ENCODE measurements at places on chromosomes 4 and X.

DNA sequence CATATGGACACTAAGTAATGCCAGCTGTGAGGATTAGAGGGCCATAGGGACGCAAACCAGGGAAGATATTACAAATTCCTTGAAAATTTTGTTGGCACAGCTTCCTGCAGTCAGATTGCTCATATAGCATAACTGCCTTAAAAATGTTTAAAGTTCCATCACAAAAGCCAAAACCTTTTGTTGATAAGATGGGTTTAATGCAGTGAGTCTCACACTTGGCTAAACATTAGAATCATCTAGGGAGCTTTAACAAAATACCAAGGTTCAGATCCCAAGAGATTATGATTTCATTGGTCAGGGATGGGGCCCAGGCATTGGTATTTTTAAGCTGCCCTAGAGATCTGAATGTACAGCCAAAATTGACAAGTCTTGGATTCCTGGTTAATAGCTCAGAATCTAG lies 376.5 kb upstream of the MAD2L1 start:
- DNase-seq, result no peak

DNA sequence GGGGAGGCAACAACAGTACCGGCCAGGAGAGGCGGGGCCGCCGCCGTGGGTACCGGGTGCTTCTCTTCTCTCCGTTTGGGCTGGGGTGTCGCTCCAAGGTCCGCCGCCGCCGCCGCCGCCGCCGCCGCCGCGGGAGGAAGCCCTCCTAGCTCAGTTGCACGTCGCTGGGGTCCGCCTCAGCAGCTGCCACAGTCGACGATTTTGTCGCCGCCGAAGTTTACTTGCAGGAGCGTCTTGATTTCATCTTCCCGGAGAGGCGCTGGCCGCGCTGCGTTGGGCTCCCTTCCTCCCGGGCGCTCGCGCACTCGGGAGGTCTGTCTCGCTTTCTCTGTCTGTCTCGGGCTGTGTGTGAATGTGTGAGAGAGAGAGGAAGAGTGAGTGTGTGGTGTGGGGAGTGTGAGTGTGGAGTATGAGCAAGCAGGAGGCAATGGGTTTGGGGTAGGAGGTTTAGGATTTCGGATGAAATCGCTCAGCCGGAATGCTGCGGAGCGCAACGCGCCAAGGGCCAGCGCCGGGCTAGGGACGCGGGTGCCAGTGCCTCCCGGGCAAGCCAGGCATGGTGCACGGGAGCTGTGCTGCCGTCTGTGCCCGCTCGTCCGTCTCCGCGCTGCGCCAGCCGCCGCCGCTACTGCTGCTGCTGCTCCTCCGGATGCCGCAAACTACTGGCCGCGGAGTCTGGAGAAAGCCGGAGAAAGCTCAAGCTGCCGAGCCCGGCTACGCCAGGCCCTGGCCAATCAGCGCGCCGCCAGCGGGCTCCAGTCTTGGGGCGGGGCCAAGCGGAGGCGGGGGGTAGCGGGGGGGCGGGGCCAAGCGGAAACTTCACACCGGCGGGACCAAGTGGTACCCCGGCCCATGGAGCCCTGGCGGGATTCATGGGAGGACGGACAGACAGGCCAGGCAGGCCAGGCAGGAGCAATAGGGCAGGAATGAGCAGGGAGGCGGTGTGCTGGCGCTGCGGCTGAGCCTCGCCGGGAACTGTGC lies at the start of gene PCDH19:
Gene PCDH19, minus strand, starts transcription at position 664 of the 981 bp plus-strand sequence. CDS start 1,676 bp downstream, outside the sequence.
- DNase-seq, result no peak

- no peak for DNase-seq
Observed at GRCh38 chrX:141164406-141164805, 12.5 kb downstream of the LDOC1 start.

DNA sequence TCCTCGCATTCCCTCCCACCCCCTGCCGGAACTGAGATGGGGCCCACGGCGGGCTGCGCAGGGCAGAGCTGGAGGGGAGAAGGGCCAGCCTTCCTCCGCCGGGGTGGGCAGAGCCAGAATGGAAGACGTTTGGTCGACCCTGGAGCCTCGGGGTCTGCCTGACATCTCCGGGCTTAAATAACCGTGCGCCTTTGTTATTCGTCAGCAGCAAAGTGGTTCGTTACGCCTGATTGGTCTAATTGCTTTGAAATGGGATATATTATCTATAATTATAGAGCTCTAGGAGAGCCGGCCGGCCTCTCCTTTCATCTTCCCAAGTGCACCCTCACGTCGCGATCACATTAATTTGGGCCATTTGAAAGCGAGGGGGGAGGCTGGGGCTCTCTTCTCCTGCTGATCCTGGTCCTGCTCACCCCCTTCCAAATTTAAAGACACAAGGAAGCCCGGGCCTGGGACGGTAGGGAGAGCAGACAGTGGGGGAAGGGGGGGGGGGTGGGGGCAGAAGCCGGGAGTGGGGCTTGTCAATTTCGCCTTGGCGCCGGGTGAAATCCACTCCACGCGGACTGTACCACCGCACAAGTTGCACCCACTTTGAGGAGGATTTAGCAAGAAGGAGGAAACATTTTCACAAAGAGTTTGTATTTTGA lies 4.7 kb upstream of the MSX1 start:
- DNase-seq, result no peak

DNA sequence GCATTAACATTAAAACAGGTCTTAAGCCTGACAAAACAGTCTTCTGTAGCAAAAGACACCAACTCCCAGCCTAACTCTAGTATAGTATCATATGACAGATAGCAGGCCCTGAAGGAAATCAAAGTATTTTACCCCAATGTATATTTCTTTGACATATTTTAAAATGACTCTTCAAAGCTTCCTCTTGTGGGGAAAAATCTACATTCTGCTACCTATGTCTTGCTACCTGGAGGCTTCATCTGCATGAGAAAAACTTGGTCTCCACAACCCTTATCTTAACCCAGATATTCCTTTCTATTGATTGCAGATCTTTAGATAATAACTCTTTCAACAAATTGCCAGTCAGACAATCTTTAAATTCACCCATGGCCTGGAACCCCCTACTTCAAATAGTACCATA lies 1620.4 kb downstream of the PCDH7 start:
- no peak for DNase-seq

GRCh38 chrX:153554519-153555167 lies 37.2 kb downstream of the ATP2B3 start:
- peak; percentile 30 for DNase-seq

GRCh38 chr4:165385126-165385525 lies 6.3 kb downstream of the CPE start:
- no peak for DNase-seq

- no peak for DNase-seq
Observed at GRCh38 chr4:61953386-61953785, 753.3 kb downstream of the ADGRL3 start.

DNA sequence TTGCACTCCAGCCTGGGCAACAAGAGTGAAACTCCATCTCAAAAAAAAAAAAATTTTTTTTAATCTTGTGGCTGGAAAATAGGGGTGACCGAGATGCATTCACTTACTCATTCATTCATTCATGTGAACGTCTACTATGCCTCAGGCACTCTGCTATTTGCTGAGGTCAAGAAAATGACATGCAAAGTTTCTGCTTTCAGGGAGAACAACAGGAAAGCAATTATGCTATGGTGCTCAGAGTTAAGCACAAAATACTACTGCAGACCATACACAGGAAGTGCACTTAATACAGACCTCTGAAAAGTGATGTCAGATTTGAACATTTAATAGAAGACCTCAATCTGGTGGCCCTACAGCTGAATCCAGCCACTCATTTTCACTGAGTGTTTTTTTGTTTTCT lies 59.6 kb upstream of the DUSP21 start:
- no peak for DNase-seq

- DNase-seq, result no peak
Observed at GRCh38 chr4:82820689-82821088, 22.1 kb upstream of the SCD5 start.

DNA sequence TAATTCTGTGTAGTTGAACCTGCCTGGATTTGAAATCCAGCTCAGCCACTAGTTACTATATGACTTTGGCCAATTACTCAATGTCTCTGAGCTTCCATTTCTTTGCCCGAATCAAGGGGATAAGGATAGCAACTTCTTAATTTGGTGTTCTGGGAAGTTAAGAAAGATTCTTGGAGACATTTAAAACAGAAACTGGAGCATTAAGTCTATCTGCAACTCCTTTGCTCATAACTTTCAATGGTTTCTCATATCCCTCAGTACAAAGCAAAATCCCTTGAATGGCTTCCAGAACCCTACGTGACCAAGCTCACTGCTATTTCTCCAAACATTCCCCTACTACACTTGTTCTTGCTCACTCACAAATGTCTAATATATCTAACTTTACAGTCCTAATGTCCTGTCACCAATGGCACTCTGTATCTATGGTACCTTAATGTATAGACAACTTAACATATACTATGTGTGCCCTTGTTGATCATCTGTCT lies 849.1 kb upstream of the SLIT2 start:
- DNase-seq, result no peak

- no peak for DNase-seq
Observed at GRCh38 chr4:55398966-55399365, 3.2 kb downstream of the TMEM165 start.

GRCh38 chrX:46715530-46715929 lies 43.4 kb downstream of the SLC9A7 start:
- no peak for DNase-seq

DNA sequence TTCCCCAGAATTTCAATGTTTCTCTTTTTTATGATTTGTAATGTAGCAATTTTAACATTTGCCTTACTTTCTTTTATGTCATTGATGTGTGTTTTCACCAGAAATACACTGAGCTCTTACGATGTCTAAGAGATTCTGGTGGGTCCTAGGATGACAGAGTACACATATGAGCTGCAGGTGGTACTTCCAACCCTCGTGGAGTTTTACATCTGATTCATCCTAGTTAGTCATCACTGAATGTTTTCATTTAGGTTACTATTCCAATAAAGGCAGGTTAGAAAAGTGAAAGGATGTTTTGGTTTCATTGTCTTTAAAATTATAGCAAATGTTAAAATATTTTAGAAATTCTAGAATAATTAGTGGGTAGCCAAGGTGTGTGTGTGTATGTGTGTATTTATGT lies 605.9 kb downstream of the ADGRL3 start:
- no peak for DNase-seq

GRCh38 chrX:129958083-129958465 lies 24.4 kb upstream of the BCORL1 start:
- no peak for DNase-seq

- DNase-seq, result no peak
Observed at GRCh38 chr4:62226082-62226481, 1026.0 kb downstream of the ADGRL3 start.

GRCh38 chrX:10591363-10592335 lies 28.7 kb downstream of the MID1 start:
- DNase-seq, result no peak

DNA sequence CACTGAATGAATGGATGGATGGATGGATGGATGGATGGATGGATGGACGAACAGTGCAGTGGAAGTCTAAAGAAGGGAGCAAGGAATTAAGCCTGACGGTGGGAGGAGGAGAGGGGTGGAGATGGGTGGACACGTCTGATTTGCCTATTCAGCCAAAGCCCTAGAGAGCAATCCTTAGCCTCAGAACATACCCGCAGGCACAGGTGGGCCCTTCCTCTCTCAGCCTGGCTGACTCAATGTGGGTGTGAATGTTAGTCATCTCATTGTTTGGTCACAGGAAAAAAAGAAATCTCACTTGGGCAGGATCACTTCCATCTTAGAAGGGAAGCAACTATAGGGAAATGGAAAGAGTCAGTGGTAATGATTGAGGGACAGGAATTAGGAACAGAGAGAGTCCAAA lies 165.9 kb downstream of the PJA1 start:
- no peak for DNase-seq

GRCh38 chrX:50827996-50828395 lies 14.0 kb upstream of the SHROOM4 start:
- DNase-seq, result no peak

GRCh38 chr4:174580597-174580996 lies 58.3 kb upstream of the HPGD start:
- DNase-seq, result no peak

GRCh38 chrX:41351923-41352322 lies 18.0 kb downstream of the DDX3X start:
- no peak for DNase-seq

- no peak for DNase-seq
Observed at GRCh38 chr4:126361287-126361686, 1046.5 kb downstream of the FAT4 start.

DNA sequence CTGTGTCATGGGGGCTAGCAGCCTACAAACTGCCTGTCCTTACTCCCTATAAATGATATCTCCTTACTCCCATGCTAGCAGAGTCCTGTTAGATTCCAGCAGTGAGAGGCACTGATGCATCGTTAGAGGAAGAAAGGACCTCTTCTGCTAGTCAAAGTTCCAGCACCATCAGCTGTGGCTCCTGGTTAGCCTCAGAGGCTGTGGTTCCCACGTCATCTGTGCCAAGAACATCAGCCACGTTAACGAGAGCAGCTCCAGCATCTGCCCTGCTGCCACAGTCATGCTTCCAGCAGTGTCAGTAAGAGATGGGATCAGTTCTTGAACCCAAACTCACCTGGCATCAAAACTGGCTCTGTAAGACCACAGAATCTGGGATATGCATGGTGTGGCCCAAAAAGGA lies 88.5 kb downstream of the SLC2A9 start:
- DNase-seq, result no peak

- no peak for DNase-seq
Observed at GRCh38 chr4:54855191-54855854, 197.6 kb downstream of the KIT start.

DNA sequence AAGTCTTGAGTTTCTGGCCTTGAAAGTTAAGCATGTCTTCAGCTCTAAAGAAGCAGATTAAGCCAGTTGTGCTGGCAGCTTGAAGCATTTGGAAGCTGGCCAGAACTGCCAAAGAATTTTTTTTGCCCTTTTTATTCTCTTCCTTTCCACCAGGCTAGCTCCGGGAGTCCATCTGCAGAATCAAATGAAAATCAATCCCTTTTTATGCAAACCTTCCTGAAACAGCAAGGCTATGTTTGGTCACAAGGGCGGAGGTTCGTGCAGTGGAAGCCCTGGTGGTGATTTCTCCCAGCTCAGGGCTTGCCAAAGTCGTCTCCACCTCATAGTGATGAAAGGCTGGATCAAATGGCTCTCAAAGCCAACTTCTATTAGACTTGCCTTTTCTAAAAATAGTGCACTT lies 21.6 kb upstream of the C4orf54 start:
- DNase-seq, result no peak

GRCh38 chr4:13413729-13414437 lies 70.3 kb downstream of the RAB28 start:
- DNase-seq, result no peak

- no peak for DNase-seq
Observed at GRCh38 chr4:110631584-110632505, 9.0 kb upstream of the PITX2 start.

DNA sequence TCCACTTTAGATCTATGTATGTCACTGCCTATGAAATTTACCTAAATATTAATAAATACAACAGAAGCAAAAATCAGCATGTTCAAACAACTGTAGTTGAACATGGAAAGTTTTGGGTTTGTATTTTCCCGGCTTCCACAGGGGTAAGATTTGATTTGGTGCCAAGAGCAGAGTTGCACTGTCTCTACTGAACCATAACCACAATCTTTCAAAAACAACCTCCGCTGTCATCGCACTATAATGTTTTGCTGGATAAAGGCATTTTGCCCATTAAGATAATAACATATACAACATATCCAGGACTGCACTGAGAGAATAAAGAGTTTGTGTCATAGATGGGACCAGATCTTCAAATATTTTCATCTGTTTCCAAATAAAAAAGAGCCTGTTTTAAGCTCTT lies 94.9 kb downstream of the TENM3 start:
- DNase-seq, result no peak

GRCh38 chr4:135274416-135274815 lies 1072.8 kb upstream of the PABPC4L start:
- DNase-seq, result no peak

GRCh38 chrX:132887569-132887968 lies 70.9 kb downstream of the HS6ST2 start:
- DNase-seq, result no peak

- DNase-seq, result peak; percentile 46
Observed at GRCh38 chr4:1010395-1011021, 918 bp upstream of the FGFRL1 start.

Measured in activated T-helper 9 cell treated with anti-CD3 and anti-CD28 coated beads, Interleukin-2, amount 50 U/mL, for 16 hours (primary cell).